ENCODE measurements at places on chromosomes 6 and 20.

DNA sequence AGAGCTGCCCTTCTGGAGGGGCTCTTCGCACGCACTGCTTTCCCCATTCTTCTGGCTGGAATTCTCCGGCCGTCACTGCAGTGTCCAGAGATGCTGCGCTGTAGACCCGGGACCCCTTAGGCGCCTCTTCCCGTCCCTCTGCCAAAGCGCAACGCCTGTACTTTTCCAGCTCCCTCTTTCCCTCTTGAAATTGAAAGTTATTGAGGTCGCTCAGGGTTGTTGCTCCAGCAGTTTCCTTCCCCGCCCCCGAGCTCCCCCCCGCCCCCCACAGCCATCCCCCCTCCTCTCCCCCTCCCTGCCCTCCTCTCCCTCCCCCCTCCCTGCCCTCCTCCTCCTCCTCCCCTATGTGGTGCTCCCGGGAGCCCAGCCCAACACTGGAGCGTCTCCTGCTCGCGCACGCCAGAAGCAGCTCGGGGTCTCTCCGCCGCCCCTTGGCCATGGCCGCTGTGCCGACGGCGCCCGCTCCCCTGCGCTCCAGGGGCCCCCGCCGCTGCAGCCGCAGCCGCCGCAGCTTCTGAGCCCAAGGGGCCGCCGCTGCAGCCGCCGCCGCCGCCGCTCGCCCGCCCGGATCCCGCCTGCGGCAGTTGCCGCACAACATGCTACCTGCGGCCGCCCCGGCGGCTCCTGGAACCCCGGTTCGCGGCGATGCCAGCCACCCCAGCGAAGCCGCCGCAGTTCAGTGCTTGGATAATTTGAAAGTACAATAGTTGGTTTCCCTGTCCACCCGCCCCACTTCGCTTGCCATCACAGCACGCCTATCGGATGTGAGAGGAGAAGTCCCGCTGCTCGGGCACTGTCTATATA, at the start of gene RSPO3:
RSPO3 (plus strand) TSS at position 374 of the 804 bp plus-strand sequence. CDS start 522 bp downstream, outside the sequence.
- DNase-seq = peak; percentile 81

DNA sequence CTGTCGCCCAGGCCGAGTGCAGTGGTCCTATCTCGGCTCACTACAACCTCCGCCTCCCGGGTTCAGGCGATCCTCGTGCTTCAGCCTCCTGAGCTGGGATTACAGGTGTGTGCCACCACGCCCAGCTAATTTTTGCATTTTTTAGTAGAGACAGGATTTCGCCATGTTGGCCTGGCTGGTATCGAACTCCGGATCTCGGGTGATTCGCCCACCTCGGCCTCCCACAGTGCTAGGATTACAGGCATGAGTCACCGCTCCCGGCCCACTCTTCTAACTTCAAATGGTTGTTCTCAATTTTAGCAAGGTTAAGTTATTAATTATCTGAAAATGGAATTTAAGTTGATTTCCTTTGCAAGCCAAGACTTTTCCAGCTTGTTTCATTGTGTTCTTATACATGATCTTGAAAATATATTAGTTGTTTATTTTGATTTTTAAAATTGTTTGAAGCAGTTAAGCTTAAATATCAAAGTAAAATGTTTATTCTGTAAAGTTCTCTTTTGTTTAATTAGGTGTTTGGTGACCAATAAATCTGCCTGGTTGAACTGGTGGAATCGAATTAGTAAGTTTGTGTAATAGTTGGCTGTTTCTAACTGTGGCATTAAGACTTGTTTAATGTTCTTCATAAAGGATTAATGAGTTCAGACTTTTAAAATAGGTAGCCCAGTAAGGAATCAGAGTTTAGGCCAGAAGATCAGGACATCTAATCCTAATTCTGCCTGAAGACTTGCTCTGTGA, 2.3 kb downstream of the PM20D2 start:
- no peak for DNase-seq

DNA sequence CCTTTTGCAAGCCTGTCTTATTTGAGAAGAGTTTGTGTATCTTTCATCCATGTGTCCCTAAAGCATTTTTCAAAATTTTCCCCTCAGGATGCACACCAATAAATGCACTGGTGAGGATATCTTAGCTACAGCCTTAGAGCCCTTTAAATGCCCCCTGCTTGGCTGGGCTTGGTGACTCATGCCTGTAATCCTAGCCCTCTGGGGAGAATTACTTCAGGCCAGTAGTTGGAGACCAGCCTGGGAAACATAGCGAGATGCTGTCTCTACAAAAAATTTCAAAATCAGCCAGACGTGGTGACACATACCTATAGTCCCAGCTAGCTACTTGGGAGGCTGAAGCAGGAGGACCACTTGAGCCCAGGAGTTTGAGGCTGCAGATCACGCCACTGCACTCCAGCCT, 33.8 kb upstream of the PLCB4 start:
- DNase-seq = peak; percentile 75

GRCh38 chr6:52115891-52116604, 28.6 kb upstream of the PKHD1 start:
- DNase-seq = no peak

DNA sequence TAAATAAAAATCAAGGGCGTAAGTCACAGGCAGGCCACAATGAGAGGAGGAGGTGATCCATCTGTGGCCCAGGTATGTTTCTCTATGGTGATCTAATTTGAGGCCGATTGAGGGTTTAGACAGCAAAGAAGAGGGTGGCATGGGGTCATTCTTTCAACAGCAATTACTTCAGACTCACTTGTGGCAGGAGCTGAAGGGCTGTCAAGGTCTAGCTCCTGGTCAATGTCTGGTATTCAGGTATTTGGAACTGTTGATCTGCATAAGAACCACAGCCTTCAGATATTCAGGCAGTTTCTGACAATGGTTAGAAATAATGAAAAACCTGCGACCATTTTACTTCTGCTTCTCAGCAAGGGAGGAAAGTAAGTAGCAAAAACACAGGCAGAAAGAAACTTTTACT, 259.6 kb downstream of the FOXC1 start:
- DNase-seq = no peak

- no peak for DNase-seq
Measured at GRCh38 chr20:10513931-10514575, 78.9 kb downstream of the SLX4IP start.

DNA sequence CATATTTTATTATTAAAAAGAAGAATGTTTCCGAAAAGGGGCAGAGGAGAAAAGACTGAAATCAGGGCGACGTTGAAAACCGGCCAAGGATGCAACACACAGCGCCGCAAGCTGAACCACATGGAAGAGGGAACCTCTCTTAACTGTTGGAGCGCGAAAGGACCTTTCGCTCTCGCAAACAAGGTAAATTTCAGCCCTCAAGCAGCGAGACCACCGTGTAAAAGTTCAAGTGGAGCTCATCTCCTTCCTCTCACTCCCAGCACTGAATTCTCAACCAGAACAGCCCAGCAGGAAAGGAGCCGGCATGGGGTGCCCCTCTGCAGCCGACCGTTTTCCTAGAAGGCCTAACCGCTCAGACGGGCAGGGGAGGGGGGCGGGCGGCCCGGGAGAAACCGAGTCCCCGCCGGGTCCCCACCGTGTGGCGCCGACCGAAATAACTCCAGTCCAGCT, 621 bp downstream of the GPR63 start:
- peak; percentile 1 for DNase-seq

GRCh38 chr6:69578361-69578890, 218.4 kb downstream of the LMBRD1 start:
- no peak for DNase-seq

- DNase-seq = no peak
Measured at GRCh38 chr20:5885866-5886265, 64.5 kb downstream of the TRMT6 start.

GRCh38 chr6:43915208-43915869, 145.3 kb downstream of the VEGFA start:
- DNase-seq = no peak

DNA sequence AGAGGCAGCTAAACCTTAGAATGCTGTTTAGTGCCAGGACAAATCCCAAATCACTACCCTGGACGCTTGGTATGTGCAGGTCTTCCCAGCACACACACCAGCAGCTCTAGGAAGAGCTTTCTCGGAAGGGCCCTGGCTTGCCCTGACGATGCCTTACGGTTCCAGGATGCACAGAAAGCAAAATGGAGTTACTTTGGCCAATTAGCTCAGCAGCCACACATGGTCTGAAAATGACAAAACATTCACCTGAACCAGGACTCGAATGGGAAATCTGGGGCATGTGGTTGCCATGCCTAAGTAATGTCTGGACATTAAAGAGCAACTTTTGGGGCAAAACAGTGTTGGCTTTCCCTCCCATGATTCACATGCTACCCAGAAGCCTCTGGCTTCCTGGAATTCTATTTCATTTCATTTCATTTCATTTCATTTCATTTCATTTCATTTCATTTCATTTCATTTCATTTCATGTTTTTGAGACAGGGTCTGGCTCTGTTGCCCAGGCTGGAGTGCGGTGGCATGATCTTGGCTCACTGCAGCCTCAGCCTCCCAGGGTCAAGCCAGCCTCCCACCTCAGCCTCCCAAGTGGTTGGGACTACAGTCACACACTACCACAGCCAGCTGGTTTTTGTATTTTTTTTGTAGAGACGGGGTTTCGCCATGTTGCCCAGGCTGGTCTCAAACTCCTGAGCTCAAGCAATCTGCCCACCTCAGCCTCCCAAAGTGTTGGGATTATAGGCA, 153.3 kb downstream of the ZDHHC14 start:
- DNase-seq = no peak

DNA sequence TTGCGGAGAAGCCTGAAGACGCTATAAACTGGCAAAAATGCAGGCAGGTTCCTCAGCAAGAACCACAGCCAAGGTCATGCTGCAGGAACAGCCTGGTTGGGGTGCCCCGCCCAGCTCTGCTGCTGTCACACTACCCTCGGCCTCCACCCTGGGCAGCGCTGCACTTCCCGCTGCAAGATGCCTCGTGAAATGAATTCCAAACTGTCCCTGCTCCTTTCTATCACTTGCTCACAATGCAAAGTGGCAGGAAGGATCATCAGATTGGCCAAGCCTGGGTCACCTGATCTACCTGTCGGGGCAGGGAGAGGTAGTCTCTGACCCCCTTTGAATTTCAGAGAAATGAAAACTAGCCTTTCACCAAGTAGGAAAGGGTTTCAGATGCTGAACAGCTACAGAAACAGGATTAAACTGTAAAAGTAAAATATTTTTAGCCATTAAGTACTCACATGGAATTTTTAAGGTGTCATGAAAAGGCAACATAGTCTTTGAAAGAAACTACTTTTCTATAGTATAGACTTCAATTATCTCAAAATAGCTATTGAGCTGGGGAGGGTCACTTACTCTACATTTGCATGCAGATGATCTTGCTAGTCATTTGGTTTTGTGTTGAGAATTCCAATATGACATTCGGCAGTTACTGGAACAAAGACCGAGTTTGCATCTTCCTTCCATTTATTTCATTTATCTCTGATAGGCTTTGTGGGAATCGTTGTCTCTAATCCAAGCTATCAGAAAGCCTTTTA, 236.4 kb upstream of the ASCC3 start:
- DNase-seq = peak; percentile 4

GRCh38 chr20:58985656-58986055, 4.6 kb downstream of the NELFCD start:
- DNase-seq = no peak

- DNase-seq = no peak
Measured at GRCh38 chr20:63092660-63093215, 86.0 kb upstream of the BHLHE23 start.

DNA sequence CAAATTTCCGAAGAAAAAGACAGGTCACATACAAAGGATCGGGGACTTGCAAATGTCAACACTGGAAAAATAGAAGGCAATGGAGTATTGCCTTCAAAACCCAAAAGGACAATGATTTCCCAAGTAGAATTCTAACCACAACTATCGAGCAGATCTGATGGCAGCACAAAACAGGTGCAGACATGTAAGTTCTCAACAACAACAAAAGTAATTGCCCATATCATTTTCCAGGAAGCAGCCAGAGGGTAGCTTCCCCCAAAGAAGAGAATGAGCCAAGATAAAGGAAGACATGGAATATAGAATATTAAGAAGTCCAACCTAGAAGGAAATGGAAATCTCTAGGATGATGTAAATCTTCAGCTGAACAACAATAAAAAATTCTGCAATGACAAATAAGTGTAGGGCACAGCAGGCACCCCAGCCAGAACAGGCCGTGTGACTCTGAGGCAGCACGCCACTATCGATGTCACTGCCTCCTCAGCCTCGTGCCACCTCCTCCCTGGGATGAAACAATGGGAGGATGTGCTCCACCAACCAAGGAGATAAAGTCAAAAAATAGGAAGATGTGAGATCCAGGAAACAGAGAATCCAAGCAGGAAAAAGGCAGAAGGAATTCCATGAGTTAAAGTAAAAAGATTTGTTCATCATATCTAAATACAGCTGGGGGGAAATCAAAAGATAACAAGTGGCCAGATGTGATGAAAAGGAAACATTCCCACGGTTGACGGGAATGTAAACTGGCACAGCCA, 34.1 kb downstream of the SERPINB1 start:
- no peak for DNase-seq

GRCh38 chr6:125057392-125058246, 95.4 kb downstream of the RNF217 start:
- DNase-seq = peak; percentile 40

DNA sequence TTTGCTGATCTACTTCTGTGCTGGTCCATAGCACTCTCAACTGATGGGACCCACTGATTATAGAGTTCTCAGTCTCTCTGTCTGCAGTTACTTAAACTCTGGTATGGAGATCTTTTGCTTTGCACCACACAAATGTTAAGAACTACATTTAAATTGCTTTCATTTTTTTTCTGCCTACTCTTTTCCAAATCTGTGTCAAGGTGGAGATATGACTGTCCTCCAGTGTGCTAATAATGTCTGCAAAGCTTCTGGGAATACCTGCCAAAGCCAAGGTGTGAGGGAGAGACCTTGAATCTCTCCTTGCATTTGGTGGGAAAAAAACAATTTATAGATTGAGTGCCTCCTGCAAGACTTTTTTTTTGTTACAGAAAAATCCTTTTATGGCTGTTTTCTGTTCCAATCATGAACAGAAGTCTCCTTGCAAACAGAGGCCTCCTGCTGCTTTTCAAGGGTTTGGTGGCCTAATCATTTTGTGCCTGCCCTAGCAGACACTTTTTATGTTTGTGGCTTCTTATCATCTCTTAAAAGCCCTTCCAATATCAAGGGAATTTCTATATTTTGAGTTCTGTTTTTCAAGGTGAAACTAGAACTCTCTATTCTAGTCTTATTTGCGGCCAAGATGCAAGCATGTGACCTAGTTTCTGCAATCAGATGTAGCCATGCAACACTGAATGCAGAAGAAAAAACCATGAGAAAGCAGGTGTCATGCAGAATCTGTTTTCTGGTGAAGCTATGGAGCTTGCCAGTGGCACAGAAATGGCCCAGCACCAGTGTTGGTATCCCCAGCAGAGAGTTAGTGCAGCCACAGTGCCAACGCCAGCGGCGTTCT, 23.2 kb upstream of the AKIRIN2 start:
- DNase-seq = no peak

DNA sequence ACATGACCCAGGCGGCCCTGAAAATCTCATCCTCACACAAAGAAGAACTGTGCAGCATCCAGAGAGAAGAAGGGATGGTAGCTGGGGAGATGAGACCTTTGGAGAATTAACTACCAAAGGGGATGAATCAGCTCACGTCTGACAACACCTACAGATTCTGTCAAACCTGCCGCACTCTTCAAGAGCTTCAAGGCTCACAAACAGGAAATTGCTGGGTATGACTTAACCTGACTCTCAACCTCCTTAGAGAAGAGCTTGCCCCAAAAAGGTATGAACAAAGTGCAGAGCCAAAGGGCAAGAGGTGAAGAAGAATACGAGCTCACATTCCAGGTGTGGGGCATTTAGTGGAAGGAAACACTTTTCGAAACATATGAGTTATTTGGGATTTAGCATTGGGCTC, 139.8 kb downstream of the BACH2 start:
- no peak for DNase-seq
